Omental fat pad (tissue), 4 donors: ENCODE measurements at places on chromosomes 4 and X.

- DNase-seq = no peak
Measured at GRCh38 chrX:50497114-50497513, 26.5 kb upstream of the DGKK start.

- no peak for DNase-seq
Measured at GRCh38 chrX:16892504-16893362, 22.6 kb upstream of the RBBP7 start.

DNA sequence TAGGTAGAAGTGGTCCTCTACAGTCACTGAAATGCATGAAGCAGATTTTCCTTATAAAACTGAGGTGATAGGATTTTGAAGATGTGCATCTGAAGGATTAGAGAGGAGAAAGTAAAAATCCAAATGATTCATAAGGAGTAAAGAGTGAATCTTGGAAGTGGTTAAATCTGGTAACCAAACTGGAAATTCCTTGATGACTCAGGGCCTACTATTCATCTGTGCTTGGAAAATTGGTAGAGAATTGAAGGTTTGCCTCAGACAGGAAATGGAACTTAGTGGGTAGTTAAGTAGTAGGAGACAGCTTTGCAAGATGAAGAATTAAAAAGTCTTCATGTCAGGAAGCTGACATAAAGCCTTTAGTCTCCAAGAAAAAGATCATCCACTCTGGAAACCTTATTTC is 368.9 kb upstream of the CTSO start:
- no peak for DNase-seq

DNA sequence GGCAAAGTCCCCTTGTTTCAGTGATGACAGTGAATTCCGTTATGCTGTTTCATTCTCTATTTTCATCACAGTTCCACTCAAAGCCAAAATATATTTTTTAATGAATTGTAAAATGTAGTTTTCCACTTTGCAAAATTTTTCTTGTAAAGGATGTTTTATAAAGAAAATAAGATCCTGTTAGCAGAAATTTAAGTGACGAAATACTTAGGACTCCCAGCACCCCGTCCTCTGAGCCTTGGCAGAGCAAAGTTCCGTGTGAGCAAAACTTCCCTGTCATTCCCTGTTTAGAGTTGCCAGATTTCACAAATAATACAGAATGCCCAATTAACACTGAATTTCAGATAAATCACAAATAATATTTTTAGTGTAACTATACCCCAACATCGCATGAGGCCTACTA is 81.0 kb upstream of the RBPJ start:
- DNase-seq = no peak

DNA sequence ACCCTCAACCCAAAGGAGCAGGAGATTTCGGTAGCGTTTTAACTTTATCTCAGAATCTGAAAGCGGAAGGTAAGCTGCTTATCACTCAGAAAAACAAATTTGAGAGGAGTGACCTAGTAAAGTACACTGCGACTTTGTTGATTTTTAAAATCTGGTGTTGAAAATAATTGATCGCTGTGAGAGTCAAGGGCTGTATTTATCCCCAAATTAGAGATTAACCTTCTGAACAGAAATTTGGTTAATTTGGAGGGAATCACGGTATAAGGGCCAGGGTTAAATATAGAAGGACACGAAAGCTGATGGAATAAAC is 212 bp downstream of the CLCN4 start:
- DNase-seq = no peak

DNA sequence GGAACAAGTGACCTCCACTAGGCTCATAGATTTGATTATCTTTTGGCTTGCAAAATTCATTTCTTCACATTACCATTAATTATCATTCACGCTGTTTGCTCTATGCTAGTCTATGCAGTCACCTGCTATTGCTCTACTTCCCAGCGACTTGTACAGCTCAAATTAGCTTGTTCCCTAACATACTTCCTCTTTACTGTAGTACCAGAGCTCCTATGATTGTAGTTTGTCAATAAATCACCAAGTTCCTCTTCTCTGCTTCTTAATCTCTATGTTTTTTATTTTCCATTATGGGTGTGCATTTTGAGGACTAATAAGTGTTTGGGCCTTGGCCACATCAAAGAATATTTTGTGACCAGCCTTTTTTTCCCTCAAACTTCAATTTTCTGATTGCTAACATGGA is 6.2 kb upstream of the GSPT2 start:
- no peak for DNase-seq

DNA sequence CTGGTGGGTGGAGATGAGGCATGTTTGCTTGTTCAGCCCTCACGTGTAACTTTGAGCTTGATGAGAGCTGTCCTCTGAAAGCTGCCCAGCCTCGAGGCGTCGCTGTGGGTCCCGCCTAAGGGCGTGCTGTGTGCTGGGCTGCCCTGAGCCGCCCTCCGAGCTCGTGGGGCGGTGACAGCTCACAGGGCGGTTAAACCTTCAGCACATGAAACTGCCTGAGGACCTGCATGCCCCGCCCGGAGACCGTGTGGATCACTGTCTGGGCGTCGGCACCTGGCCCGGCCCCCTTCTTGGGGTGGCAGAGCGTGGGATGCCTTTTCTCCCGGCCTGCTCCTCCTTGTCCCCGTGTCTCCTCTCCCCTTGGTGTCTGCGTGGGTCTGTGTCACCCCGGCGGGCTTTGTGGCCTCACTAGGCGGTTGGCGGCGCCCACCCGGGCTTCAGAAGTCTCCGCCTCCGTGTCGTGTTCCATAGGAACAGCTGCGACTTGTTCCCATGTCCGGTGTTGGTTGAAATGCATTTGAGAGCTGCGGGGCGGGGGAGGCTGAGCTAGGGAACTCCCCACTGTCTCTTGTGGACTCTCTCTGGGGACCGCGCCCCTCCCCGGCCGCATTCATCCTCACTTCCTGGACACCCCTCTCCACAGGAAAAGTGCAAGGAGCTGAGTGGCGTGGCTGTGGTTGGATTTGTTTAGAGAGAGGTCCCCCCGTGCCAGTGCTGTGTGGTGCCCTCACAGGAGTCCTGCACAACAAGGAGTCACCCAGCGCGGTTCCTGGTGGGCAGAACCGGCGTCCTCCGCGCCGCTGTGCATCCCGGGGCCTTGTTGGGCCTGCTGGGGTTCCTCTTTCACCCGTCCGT is 6.8 kb downstream of the AKAP17A start:
- no peak for DNase-seq

GRCh38 chrX:155819966-155820491 is 61.1 kb upstream of the VAMP7 start:
- no peak for DNase-seq
